ENCODE measurements at places on chromosomes 1 and 21.

- DNase-seq: no peak
Observed at GRCh38 chr1:226937940-226938725, 2.0 kb upstream of the COQ8A start.

GRCh38 chr1:166197597-166197996 lies 30.8 kb upstream of the FAM78B start:
- DNase-seq: no peak

- DNase-seq: no peak
Observed at GRCh38 chr1:81869307-81869706, 68.6 kb downstream of the ADGRL2 start.

- DNase-seq: no peak
Observed at GRCh38 chr1:43753422-43753821, 46.1 kb downstream of the ST3GAL3 start.

- DNase-seq: no peak
Observed at GRCh38 chr1:82465024-82465423, 664.3 kb downstream of the ADGRL2 start.

DNA sequence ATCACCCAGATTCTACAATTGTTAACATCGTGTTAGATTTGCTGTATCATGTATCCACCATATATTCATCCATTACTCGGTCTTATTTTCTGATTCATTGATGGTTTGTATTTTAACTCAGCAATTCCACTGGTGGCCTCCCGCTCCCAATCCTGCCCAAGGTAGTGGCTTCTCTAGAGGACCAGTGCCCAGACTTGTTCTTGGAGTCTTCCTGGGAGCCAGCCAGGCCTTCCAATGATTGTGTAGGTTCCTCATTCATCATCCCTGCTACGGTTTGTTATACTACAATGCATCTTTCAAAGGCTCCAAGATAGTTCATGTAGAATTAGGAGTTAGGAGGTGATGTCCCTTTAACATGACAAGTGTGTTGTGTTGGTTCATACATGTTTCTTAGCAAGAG lies 451.1 kb downstream of the SETD4 start:
- no peak for DNase-seq

DNA sequence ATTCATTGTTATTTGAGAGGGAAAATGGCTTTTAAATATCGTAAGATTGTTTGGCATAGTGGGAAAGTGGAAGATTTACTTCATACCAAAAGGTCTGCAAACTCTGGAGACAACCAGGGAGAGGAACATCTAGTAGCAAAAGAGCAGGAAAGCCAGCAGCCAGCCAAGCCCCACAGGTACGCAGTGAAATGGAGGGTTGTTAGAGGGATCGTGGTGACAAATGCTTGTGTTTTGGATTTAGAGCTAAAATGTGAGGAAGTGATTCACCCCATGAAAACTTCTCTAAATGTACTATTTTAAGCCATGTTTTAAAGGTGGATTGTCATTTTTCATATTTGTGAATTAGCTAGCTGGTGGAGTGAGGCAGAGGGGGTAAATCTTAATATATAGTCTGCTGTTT lies 69.3 kb downstream of the RPS6KC1 start:
- DNase-seq: no peak

DNA sequence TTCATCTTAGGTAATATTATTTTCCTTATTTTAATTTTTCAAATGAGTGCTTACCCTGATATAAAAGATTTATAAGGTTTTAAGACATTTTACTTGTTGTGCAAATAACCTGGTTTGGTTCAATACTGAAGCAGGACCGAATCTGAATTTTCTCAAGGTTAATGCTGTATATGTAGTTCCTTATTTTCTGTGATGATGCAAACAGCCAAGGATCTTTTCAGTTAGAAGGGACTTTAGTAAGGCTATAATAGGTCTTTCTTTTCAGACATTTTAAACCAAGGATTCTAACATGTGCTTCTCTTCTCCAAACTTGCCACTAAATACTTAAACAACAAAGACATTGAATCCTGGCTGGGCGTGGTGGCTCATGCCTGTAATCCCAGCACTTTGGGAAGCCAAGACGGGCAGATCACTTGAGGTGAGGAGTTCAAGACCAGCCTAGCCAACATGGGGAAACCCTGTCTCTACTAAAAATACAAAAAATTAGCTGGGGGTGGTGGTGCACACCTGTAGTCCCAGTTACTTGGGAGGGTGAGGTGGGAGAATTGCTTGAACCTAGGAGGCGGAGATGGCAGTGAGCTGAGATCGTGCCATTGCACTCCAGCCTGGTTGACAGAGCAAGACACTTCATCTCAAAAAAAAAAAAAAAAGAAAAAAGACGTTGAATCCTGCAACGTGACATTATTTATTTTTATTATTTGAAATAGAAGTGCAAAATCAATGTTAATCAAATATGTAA lies 3.2 kb upstream of the ARPC5 start:
- no peak for DNase-seq

DNA sequence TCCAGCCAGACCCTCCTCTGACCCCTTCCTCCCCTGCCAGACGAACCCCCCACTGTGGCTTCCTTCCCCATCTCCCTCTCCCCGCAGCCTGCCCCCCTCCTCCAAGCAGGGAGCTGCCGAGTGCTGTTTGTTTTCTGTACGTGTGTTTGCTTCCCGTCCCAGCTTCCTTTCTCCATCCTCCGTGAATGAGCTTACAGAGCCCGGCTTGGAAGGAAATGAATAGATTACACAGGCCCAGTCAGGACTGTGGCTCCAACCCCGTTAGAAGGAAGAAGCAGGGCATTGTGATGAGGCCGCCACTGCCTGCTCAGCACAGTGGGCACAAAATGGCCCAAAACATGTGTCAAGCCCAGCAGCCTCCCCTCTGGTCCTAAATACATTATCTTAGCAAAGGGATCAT lies 123.2 kb downstream of the IGSF21 start:
- DNase-seq: peak; percentile 56

DNA sequence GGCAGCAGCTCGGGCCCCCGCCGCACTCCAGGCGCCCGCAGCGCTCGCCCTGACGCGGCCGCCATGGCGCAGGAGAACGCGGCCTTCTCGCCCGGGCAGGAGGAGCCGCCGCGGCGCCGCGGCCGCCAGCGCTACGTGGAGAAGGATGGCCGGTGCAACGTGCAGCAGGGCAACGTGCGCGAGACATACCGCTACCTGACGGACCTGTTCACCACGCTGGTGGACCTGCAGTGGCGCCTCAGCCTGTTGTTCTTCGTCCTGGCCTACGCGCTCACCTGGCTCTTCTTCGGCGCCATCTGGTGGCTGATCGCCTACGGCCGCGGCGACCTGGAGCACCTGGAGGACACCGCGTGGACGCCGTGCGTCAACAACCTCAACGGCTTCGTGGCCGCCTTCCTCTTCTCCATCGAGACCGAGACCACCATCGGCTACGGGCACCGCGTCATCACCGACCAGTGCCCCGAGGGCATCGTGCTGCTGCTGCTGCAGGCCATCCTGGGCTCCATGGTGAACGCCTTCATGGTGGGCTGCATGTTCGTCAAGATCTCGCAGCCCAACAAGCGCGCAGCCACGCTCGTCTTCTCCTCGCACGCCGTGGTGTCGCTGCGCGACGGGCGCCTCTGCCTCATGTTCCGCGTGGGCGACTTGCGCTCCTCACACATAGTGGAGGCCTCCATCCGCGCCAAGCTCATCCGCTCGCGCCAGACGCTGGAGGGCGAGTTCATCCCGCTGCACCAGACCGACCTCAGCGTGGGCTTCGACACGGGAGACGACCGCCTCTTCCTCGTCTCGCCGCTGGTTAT lies 2.8 kb downstream of the KCNJ9 start:
- no peak for DNase-seq

DNA sequence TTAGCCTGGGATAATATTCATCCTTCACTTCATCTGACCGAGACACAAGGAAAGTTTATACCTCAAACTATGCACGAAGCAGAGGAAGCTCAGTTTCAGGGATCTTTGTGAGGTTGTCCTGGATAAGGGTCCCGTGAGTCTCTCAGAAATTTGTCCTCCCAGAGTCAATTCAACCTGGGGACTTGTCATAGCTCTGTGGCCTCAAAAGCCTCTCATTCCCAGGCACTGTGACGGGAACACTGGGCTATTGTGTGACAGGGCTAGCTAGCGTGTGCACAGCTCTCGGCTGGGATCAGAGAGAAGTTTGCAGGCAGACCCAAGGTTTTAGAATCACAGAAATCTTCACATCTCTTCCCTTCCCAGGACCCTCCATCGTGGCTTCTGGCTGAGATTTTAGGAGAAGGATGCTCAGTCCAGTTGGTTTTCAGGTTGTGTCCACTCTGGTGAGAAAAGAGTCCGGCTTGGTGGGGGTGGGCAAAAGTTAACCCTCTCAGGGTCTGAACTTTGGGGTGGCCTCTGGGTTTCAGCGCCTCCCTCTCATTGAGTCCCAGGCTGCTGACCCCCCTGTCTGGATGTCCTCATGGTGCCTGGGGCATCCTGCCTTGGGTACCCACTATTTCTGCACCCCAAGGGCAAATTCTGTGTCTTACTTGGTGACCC lies 20.4 kb upstream of the LBR start:
- peak; percentile 48 for DNase-seq

DNA sequence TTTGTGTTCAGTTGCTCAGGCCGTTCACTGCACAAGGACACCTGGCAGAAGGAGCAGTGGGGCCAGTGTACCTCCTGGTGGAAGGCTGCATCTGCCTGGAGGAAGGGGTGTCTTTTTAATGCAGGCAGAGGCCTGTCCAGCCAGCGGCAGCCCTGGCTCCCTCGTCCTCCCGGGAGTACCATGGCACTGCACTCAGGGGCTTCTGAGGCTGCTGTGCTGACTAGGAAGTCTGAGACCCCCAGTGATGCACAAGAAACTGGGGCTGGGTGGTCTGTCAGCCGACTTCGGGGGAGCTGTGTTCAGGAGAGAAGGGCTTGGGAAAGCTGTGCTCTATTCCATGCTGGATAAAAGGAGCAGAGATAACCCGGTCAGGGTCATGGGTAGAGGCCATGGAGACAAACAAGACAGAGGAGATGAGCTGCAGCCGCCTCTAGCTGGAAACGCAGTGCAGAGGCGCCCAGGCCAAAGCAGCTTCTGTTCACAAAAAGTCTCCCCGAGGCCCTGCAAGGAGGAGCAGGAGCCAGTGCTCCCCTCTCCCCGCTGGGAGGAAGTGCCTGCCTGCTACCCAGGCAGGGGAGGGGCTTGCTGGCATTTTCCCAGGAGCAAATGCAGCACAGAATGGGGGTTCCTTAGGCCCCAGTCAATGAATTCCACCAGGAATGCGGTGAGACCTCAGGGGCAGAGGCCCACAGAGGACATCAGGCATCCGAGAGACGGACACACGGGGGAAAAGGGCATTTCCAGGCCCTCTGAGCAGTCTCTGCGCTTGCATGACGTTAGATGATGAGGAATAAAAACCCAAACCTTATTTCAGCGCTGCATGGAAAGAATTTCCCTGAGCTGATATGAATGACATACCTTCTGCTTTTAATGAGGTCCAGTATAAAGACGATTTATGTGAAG lies 17.2 kb upstream of the C2CD2 start:
- DNase-seq: no peak

DNA sequence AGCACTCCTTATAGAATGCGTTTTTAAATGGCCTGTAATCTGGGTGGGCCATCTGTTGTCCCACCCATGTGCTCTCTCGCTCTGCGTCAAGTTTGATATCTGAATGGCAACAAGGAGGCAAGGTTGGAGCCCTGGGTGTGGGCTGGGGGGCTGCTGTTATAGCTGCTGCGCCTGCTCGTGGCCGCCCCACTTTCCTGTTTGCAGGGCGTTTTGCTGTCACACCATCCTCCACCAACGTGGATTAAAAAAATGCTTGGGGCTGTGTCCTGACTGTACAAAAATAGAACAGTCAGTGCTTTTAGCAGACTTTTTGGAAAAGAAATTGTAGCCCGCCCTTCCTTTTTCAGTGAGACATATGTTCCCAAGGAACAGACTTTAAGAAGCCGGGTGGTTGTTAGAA lies 25.4 kb downstream of the UMODL1 start:
- DNase-seq: no peak

GRCh38 chr1:109668123-109668775 lies 392 bp downstream of the GSTM2 start:
- DNase-seq: no peak

DNA sequence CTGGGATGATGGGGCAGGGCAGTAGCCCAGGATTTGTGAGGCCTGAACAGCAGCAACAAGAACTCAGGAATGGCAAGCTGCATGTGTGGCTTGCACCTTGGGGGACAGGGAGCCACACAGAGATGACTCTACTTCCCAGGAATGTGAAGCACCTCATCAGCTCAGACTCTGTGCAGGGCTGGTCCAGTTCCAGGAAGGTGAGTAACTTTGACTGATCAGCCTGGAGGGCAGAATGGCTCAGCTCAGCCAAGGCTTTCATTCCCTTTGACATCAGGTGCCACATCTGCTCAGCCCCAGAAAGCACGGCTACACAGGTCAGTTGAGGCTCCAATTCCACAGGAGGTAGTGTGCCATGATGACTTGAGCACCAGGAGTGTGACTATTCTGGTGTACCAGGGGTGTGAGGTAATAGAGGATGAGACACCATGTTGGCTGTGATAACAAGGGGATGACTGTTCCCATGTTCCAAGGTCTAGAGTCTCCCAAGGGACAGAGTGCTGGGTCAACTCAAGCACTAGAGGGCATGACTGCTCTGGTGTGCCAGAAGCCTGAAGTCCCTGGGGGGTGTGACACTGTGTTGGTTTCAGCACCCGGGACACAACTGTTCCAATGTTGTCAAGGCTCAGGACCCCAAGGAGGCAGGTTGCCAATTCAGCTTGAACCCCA lies 625.8 kb upstream of the ADGRL2 start:
- DNase-seq: no peak

DNA sequence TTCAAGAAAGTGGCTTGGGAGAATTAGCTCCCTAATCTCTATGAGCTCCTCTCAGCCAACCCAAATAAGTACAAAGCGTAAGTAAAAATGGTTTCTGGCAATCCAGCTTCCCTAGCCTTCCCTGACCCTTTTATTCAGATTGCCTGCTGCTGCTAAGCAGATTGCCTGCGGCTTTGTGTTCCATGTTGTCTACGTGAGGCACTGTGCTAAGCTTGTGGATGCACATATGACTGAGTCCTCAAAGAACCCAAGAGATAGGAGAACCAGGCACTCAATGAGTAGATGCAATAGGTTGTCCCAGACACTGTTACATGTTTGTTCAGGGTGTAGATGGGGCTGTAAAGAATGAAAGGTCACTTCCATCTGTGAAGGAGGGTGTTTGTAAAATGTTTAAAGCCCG lies 6.3 kb upstream of the OSBPL9 start:
- no peak for DNase-seq

DNA sequence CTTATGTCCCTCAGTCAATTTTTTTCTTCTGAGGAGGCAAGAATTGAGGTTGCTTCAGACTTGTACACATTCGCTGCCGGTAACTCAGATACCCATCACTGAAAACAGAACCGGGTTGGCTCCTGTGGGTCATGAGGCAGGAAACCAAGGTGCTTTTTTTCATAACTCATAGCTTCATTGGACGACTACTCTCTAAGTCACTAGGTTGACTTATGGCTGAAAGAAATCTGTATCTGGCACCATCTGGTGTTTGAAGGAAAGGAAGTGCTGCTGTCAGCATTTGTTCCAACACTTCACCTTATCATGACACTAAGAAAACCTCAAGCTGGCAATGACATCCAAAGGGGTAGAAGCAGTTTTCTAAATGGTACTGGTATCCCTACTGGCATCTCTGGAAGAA lies 82.3 kb downstream of the TBX19 start:
- no peak for DNase-seq

- DNase-seq: no peak
Observed at GRCh38 chr1:43008115-43009060, 49.7 kb upstream of the SLC2A1 start.
